T-helper 2 cell treated with Interferon-gamma antibody and Interleukin-4, amounts not matched to agents 5 μg/mL and 100 μg/mL, for 36 hours (primary cell): ENCODE measurements at places on chromosomes 13 and 19.

DNA sequence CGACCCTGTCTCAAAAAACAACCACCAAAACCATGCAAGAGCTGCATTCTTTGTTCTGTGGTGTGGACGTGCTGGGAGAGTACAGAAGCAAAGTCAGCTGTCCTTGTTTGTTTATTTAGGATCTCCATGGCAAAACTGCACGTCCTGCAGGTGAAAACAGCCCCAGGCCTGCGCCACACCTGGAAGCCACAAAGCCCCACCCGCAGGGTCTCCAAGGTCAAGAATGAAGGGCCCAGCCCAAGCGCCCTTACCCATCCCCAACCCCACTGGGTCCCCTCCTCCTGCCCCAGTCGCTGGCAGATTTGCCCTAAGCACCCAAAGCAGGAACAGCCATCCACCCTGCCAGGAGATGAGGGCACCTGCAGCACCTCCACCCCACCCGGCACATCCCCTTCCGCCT is 10.5 kb downstream of the MBD3 start:
- DNase-seq = no peak

GRCh38 chr19:48755084-48755641 is at the start of gene FGF21:
Gene FGF21, plus strand, starts transcription at chr19:48755524. Its CDS starts 713 bp downstream, at chr19:48756237.
- no peak for DNase-seq

DNA sequence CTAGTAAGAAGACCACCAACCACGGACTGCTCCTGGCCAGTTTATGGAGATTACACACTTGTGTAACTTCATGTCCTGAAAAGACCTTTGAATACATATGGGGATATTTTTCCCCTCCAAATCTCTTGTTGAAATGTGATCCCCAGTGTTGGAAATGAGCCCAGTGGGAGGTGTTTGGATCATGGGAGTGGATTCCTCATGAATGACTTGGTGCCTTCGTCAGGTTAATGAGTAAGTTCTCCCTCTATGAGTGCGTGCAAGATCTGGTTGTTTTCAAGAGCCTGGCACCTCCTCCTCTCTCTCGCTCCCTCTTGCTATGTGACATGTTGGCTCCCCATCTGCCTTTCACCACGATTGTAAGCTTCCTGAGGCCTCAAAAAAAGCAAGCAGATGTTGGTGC is 769.0 kb upstream of the SLITRK1 start:
- no peak for DNase-seq

GRCh38 chr19:575527-576506 is 3.4 kb downstream of the BSG start:
- DNase-seq = no peak

- DNase-seq = no peak
Observed at GRCh38 chr13:51040431-51040830, 70.6 kb downstream of the C13orf42 start.

- DNase-seq = no peak
Observed at GRCh38 chr13:44739539-44739938, 163.4 kb upstream of the TSC22D1 start.

DNA sequence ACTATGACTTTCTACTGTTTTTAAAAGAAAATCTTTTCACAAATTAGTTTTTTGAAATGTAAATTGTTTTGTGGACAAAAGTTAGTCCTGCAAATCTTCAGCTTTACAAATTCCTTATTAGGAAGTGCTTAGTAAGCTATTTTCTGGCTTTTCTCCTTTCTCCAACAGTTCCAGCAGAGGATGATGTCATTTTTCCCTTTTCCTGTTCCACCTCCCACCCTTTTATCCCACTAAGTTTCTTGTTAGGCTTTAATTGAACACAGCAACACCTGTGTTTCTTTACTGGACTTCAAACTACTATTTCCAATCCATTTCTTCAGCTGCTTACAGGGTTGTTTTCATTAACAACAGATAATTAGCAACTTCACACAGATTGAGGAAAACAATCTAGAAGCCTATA is 389.2 kb downstream of the NDFIP2 start:
- DNase-seq = no peak

- no peak for DNase-seq
Observed at GRCh38 chr19:42282819-42283187, 13.8 kb downstream of the CIC start.

- no peak for DNase-seq
Observed at GRCh38 chr13:33183431-33184111, 102.0 kb downstream of the STARD13 start.

GRCh38 chr13:67390462-67391086 is 160.4 kb upstream of the PCDH9 start:
- DNase-seq = no peak

DNA sequence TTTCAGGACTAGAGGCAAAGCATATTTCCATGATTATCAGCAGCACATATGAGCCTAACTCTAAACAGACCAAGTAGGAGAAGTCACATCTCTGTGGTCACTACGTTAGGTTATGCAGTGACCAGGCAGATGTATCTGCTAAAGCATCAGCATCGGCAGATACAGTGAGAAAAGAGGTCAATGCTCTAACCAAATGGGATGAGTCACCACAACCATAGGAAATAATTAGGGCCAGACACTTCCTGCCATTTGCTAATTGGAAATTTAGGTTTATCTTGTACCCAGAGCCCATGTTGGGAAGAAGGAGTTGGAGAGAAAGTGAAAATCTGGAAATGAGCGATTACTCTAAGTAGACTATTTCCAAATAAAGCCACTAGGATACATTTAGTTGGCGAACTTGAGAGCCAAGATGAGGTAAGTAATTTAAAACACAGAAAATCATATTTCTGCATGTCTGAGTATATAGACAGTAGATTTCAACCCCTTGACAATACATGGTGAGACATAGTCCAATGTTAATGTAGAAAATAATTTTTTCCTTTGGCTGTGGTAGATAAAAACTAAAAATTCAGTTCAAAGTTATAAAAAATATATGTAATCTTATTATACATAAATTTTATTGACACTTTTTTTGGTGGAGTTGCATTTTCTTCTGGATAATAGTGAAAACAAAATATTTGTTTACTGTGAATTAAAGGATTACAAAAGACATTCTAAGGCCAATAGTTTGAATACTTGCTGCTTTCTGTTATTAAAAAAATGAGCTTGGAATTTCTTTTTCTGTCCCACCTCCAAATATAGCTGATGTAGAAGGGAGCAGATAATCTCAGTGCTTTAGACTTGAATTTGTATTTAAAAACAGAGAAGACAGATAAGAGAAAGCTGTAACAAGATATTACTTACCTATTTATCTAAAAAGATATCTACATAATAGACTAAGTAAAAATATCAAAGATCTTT is 104.4 kb upstream of the CSNK1A1L start:
- no peak for DNase-seq

- DNase-seq = no peak
Observed at GRCh38 chr13:31807090-31807541, 67.8 kb downstream of the RXFP2 start.

- no peak for DNase-seq
Observed at GRCh38 chr13:37074703-37075102, 15.2 kb upstream of the SUPT20H start.

GRCh38 chr13:77359171-77359570 is 32.3 kb upstream of the MYCBP2 start:
- DNase-seq = no peak

- no peak for DNase-seq
Observed at GRCh38 chr19:13428352-13428751, 77.9 kb downstream of the CACNA1A start.

DNA sequence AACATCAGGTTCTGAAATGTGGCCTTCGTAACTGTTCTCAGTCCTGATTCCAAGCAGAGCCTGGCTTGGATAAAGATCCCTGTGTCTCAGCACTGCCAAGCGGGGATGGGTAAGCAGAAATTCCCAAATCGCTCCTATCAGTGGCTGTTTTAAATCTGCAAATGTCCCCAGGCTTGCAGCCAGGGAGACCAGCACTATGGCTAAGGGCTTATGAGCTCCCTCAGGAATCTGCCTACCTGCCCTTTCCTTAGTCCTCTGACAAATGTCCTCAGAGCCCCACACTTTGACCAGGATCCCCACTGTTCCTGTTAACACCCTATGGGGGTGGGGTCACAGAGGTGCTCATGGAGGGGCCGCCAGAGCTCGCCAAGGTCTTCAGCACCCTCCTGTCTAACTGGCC is 1062.8 kb downstream of the UQCRFS1 start:
- DNase-seq = no peak

DNA sequence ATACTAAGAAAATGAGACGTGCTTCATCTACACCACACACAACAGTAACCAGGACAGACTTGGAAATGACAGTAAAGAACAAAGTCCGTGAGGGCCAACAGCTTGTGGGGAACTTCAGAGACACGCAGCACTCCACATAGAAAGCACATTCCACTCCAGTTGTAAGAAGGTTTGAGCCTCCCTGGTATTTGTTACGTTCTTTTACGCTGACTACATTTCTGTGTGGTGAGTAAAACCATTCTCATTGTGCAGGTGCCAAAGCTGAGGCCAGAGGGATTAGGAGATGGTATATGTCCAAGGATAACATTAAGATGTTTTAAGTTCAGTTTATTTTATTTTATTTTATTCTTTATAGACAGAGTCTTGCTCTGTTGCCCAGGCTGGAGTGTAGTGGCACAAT is 1189.9 kb downstream of the UQCRFS1 start:
- DNase-seq = no peak

DNA sequence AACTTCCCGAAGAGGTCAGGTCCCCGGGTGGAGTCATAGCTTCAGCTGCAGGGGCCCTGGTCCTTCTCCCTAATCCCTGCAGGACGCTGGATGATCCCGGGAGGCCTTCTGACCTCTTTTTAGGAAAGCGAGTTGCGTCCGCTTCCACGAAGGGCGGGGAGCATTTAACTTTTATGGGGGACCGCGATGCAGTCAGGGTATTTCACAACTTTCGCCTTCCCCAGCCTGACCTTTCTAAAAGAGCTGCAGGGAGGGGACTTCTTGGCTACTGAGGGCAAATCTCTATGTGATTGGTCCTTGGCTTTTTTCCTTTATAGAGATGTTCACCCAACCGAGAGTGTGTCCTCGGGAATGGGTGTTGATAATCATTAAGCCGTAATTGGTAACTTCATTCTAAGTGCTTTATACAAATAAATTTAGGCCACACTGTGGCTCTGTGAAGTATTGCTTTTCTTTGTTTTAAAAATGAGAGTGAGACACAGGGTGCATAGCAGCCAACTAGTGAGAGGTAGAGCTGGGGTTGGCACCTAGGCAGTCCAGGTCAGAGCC is 778 bp downstream of the ZNF230 start:
- no peak for DNase-seq

- DNase-seq = no peak
Observed at GRCh38 chr13:110498327-110498726, 63.2 kb downstream of the RAB20 start.

- no peak for DNase-seq
Observed at GRCh38 chr13:24911133-24911908, 147.4 kb downstream of the RNF17 start.

- DNase-seq = no peak
Observed at GRCh38 chr13:30997697-30998096, 65.2 kb downstream of the TEX26 start.
